AG08395 (cell line): ENCODE measurements at places on chromosomes 4 and X.

- no peak for DNase-seq
These were observed 38.7 kb downstream of the CCSER1 start for GRCh38 chr4:90165883-90166282.

- no peak for DNase-seq
These were observed 501.6 kb upstream of the SMIM31 start for GRCh38 chr4:164252286-164252685.

- DNase-seq = no peak
These were observed 22.4 kb downstream of the IL3RA start for GRCh38 chrX:1358793-1359476.

DNA sequence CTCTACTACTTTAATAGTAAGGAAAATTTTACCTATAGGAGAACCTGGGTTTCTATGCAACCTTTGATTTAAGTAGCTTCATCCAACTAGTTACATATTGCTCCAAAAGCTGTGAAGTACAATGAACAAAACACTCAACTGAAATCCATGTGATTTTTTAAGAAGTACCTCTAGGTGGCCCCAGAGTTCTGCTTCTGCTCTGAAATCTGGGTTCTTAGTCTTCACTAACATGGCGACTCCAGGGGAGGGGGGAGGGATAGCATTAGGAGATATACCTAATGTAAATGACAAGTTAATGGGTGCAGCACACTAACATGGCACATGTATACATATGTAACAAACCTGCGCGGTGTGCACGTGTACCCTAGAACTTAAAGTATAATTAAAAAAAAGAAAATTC lies 73.4 kb upstream of the MAGEB2 start:
- peak; percentile 15 for DNase-seq

DNA sequence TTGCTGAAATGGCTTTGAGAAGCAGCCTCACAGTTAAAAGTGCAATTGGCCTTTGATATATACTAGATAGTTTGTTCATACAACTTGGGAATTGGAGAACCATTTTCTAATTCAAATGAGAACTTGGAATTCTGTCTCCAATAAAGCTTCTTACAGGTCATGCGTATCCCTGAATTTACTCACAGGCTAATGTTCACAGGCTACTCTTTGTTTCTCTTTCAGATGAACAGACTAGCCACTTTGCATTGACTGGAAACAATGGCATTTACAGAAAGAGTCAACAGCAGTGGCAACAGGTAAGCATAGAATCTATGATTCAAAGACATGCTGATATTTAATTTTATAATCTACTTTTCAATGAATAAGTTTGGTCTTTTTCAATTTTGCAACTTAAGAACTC lies 13.5 kb downstream of the AFF1 start:
- DNase-seq = no peak

GRCh38 chrX:46803140-46803539 lies 33.7 kb upstream of the RP2 start:
- DNase-seq = no peak

DNA sequence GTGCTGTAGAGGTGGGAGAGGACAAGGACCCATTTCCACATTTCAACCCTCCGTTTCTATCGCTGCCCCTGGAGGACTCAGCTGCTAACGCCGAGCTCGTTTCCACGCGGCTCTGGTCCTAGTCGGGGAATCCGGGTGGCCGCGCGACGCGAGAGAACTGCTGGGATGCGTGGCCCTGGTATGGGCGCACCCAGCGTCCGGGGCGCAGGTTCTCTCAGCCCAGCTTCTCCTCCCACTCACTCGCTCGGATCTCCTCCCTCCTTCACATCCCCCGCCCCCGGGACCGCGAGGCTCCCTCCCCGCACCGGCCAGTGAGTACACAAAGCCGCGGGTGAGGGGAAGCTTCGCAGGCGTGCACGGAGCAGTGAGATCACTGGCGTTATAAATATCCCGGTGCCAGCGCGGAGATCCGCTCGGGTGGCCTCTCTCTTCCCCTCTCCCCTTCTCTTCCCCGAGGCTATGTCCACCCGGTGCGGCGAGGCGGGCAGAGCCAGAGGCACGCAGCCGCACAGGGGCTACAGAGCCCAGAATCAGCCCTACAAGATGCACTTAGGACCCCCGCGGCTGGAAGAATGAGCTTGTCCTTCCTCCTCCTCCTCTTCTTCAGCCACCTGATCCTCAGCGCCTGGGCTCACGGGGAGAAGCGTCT lies at the start of gene FGF5:
Gene FGF5, plus strand, starts transcription at position 412 of the 649 bp plus-strand sequence. Its CDS starts 161 bp downstream, at position 573.
- DNase-seq = peak; percentile 92

DNA sequence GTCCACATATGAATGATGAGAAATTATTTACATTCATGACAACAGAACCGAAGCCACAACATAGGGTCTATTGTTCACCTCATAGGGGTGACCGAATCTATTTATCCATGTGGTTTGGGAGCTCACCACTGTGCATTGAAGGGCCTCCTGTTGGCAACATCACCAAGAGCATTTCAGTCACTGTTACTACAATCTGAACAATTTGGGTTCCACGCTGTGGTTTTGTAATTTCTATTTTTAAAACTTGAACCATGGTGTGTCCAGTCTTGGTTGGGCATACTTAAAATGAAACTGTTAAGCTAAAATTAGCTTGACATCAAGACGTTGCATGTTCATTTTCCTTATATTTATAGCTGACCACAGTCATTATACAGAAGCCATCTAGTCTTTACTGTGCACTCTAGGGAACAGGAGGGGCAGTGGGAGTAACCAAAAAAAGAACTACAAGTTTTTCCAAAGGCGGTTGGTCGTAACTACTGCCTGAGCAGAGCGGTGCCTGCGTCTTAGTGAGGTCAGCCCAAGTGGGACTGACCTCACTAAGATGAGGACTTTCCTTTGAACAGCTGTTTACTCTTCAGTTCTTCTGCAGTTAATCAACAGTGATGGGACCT lies 192.1 kb downstream of the SPRY1 start:
- DNase-seq = peak; percentile 57

GRCh38 chr4:98930311-98930865 lies 1.5 kb upstream of the EIF4E start:
- DNase-seq = no peak
